Liver (tissue), 10 donors: ENCODE measurements at places on chromosomes 7 and 10. TPM values are rescaled to one million over a fixed set of nuclear protein-coding genes. Genes with fewer than 3 reads are reported as not detected.

GRCh38 chr7:48298779-48299178, 127.5 kb downstream of the ABCA13 start:
- no peaks in the 10 kb centered on the region for H3K36me3 ChIP-seq
- H3K4me3 ChIP-seq = no peak overlapping the region

GRCh38 chr7:15397922-15398760, 163.7 kb downstream of the AGMO start:
- H3K27me3 ChIP-seq = no peaks in the 10 kb centered on the region
- H3K4me3 ChIP-seq = no peak overlapping the region
- no peaks in the 10 kb centered on the region for H3K36me3 ChIP-seq
- H3K27ac ChIP-seq = no peak overlapping the region
- DNase-seq = no peak

- H3K27ac ChIP-seq = no peak overlapping the region
- H3K4me3 ChIP-seq = no peak overlapping the region
- H3K27me3 ChIP-seq = no peaks in the 10 kb centered on the region
- no peaks in the 10 kb centered on the region for H3K36me3 ChIP-seq
Measured at GRCh38 chr7:20407585-20408466, 77.1 kb downstream of the ITGB8 start.

DNA sequence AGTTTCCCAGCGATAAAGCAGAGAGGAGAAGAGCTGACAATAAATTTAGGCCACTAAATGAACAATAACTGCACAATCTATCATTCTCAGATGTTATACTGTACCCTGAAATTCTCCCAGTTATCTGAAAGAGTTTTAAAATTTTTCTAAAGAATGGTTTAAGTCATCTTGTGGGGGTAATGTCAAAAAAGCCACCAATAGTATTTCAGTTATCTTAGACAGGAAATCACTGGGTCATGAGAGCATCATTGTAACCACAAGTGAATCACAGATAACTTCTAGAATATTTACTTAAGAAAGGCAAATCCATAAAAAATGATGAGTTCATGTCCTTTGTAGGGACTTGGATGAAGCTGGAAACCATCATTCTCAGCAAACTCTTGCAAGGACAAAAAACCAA, 147.1 kb downstream of the DNAJB9 start:
- no peak overlapping the region for H3K27ac ChIP-seq
- H3K36me3 ChIP-seq = no peaks in the 10 kb centered on the region
- H3K4me3 ChIP-seq = no peak overlapping the region
- H3K4me1 ChIP-seq = no peaks in the 10 kb centered on the region
- no peak for DNase-seq

The PDK4 gene
- total RNA-seq = 116 TPM

The GPR26 gene
- total RNA-seq = not detected
